ENCODE measurements at places on chromosomes 2 and 18. TPM values are rescaled to one million over a fixed set of nuclear protein-coding genes. Genes with fewer than 3 reads are reported as not detected.
A peak's percentile ranks its signal among the peaks of the same experiment; 100 is the strongest.

DNA sequence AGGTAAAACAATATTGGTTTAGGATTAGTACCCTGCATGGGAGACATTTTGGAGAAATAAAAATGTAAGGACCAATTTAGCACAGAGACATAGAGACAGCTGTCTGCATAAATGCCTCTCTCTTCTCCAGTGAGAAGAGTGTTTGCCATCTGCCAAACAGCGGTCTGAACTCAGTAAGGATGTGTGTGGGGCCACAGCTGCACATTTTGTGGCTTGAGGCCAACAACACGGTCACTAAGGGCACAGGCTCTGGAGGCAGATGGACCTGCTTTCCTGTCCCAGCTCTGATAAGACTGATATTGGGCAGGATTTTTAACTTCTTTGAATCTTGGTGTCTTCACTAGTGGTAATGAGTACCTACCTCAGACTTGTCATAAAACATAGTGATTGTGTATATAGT lies 10.2 kb downstream of the ZBTB14 start:
- no peak for DNase-seq

DNA sequence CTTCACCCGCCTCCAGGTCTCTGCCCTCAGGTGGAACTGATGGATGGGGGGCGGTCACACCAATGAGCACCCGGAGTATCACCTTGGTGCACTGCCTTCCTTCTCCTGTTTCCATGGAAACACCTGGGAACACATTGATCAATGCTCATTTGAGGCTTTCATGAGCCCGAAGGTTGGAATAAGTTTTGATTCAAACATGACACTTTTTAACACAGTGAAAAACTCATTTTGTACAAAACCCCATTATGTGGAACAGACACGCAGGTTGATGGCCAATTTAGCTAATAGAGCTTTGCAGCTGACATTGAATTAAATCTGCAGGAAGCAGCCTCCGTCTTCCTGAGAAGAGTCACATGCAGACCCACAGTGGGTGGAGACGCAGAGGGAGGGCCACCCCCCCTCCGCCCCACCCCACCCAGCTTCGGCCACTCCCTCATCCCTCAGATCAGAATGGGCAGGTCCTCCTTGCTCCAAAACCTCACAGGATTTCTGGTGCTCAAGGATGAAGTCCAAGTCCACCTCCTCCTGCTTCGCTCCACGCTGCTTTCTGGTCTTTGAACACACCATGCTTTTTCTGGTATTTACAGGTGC lies 96.0 kb upstream of the MYCN start:
- peak; percentile 37 for DNase-seq

Gene GAREM1
- polyA plus RNA-seq, result 4.5 TPM

GRCh38 chr2:160368988-160369930 lies 124.3 kb downstream of the RBMS1 start:
- DNase-seq, result no peak

GRCh38 chr2:167177196-167177595 lies 288.9 kb downstream of the XIRP2 start:
- DNase-seq, result no peak

Gene QPCT
- polyA plus RNA-seq, result 0.67 TPM

GRCh38 chr2:151569167-151569566 lies 159.5 kb downstream of the RIF1 start:
- DNase-seq, result no peak

- DNase-seq, result peak; percentile 57
Measured at GRCh38 chr2:9703701-9704221, 73.0 kb upstream of the YWHAQ start.

Gene SMYD1
- polyA plus RNA-seq, result 0.84 TPM

Gene MDH1B
- 0.72 TPM for polyA plus RNA-seq

Gene TGFA
- polyA plus RNA-seq, result 10.7 TPM

- DNase-seq, result no peak
Measured at GRCh38 chr2:136000502-136000901, 15.1 kb upstream of the DARS1 start.

DNA sequence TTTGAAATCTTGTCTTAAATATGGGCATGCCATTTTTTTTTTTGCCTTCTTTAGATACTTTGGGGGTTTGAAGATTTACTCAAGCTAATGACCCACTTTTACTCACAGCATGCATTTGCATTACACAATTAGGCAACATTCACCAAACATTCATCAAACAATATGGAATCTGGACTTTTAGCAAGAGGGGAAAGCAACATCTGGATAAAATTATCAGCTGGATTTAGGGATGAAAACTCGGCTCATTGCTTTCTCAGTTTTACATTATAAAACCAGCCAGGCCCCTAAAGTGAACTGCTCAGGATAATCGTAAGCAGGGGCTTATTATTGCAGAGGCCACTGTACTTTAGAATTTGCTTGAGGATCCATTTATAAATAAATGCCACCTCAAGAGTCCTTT lies 44.7 kb downstream of the SOX11 start:
- DNase-seq, result no peak

DNA sequence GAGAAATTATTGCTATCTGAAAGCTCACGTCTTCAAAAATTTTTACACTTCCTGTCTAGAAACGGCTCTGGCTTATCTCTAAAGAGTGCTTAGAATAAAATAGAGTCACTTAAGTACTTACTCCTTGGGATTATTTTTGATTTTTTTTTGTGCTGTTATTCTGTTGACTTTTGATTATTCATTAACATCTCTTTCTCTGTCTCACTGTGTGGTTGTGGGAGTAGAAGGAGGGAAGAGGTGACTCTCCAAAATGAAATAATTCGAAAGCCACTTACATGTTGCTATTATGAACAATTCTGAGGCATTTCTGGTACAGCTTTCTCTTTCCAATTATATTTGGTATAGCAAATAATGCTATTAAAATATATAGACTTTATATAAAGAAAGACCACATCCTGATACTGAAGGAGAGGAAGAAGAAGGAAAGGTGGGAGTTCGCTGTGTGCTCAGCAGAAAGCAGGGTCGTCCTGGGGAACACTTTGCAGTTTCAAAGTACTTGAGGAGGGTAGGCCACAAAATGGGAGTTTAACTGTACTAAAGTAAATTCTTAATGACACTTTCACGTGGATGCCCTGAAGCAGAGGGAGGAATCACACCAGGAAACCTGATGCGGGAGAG lies 9.6 kb upstream of the MMADHC start:
- DNase-seq, result no peak

Gene SERPINB4
- polyA plus RNA-seq, result not detected

DNA sequence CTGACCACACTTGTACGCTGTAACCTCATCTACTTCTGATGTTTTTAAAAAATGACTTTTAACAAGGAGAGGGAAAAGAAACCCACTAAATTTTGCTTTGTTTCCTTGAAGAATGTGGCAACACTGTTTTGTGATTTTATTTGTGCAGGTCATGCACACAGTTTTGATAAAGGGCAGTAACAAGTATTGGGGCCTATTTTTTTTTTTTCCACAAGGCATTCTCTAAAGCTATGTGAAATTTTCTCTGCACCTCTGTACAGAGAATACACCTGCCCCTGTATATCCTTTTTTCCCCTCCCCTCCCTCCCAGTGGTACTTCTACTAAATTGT lies 2.1 kb downstream of the RHOB start:
- DNase-seq, result no peak

Gene DTNA
- 0.45 TPM for polyA plus RNA-seq

Data from small intestine (tissue), 16 donors.